Right cardiac atrium (tissue), 5 donors: ENCODE measurements at places on chromosomes 12 and 14.

GRCh38 chr12:68864604-68865003 is 56.6 kb downstream of the MDM2 start:
- DNase-seq = no peak

- no peak for DNase-seq
These were observed 332.0 kb downstream of the MED13L start for GRCh38 chr12:115945491-115945885.

GRCh38 chr14:104298458-104298857 is 160.1 kb downstream of the KIF26A start:
- peak; percentile 1 for DNase-seq

DNA sequence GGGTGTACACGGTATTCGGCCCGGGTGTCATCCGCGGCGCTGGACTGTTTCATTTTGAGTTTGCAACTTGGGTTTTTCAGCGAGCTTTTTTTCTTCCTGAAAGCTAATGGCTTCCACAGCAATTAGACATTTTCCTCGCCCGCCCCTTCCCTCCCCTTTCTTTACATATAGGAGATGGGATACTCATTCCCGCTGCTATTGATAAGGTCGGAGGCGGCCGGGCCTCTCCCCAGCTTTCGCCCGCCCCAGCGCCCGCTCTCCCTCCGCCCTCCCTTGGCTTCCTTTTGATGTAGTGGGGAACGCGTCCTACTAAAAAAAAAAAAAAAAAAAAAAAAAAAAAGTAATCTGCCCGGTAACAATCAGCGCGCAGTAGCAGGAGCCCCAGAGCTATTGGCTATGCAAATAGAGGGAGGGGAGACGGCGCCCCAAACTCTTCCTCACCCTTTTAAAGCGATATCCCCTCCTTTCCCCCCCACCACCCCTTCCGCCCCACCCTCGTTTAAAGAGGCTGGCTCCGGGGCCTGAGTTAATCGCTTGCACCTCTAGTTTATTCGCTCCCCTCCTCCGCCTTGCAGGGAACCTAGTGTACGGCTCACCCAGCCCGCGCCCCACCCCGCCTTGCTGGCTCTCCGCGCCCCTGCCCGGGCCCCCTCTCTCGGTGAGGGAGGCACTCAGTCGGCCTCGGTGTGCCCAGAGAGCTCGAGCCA is 1.7 kb upstream of the CCND2 start:
- peak; percentile 92 for DNase-seq

DNA sequence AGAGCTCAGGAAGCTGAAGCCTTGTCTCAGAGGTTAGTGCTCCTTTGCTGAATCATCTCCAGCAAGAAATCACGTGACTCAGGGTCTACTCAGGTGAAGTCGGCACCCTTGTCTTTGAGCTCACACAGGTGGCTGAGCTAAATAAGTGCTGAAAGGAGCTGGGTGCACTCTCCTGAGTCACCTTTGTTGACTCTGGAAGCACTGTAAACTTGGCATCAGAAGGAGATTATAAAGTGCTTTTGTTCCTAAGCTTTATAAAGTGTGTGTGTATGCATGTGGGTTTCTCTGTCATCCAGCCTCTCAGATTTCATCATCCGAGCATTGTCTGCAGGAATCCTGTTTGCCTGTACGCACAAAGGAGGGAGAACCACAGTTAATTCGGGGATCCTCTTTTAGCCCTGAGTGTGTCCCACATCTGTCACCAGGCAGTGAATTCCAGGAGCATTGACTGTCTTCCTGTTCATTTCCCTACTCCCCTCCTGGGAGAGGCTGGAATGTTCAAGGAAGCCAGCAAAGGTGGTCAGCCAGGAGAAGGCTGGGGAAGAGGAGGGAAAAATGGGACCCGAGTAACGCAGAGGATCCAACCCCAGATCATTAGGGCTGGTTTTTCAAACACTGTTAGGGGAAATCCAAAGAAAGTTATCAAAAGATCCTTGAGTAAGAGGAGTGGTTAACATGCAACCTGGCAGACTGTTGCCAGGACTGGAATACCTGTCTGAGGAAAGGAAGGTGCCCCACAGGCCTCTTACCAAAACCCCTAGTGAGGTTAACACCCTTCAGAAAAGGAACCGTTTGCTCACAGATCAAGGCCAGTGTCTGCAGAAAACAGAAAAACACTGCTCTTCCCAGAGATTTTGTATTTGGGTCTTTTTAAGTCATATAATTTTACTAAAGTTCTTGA is 157.5 kb upstream of the HIF1A start:
- DNase-seq = no peak

DNA sequence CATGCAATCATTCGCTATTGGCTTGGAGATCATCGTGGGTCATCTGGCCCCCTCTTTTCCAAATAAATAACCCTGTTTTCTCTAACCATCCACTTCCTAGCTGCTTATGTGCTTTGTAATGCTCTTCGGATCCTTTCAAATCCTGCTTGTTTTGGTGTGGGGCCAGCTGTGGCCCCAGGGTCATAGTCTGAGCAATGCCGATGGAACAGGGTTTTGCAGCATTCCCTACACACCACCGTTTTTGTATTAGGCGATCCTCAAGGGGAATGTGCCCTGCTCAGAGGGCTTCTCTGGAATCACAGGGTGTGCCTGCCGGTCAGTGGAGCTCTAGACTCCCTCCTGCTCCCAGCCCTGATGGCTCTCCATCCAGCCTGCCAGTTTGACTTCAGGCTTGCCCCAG is 78.1 kb upstream of the NRXN3 start:
- no peak for DNase-seq

DNA sequence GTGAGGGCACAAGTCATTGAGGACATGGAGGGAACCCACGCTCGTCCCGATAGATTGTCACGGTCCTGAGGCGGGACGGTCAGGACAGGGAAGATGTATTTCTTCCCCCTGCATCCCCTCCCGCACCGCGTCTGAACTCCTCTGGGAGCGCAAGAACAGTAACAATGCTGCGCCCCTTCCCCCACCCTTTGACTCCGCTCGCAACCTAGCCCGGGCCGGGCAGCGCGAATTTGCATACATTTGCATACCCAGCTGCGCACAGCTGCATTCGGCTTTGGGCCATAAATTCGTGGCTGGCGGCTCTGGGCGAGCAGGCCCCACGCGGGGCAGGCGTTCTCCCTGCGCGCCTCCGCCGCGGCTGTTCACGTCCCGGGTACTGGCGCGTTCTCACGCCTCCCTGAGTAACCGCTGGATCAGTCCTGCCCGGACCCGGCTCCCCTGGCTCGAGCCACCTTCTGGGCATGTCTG is 29.0 kb upstream of the SMUG1 start:
- peak; percentile 36 for DNase-seq

DNA sequence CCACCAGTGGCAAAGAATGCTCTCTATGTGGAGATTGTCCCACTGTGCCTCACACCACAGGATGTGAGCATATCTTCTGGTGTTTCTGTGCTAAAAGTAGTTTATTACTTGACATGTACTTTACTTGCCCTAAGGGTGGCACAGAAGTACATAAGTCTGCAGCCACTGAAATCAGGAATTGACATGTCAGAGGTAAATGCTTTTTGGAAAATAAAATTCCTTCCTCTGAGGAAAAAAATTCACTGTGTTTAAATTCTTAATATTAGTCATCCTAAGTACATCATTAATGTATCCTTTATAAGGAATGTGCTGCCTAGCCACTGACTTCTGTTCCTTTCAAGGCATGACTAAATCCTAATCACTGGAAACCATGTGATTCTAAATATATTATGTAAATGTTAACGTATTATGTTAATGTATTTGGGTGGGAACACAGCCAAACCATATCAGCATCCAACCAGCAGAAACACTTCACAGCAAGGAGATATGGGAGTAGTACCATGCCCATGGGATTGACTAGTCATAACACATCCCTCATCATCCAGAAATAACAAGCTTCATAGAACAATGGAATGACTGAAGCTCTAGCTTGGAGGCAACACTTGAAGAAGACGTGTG is 239.7 kb upstream of the PPFIA2 start:
- no peak for DNase-seq

GRCh38 chr12:1917172-1918070 is 1.0 kb downstream of the CACNA2D4 start:
- peak; percentile 43 for DNase-seq

GRCh38 chr12:100579844-100580243 is 6.4 kb downstream of the GAS2L3 start:
- no peak for DNase-seq

GRCh38 chr12:4293299-4293965 is 19.9 kb downstream of the CCND2 start:
- no peak for DNase-seq

- no peak for DNase-seq
These were observed 152.3 kb upstream of the EGLN3 start for GRCh38 chr14:34103176-34103575.

- DNase-seq = no peak
These were observed 362.6 kb downstream of the DAD1 start for GRCh38 chr14:22226381-22226780.

GRCh38 chr14:24964591-24964990 is 85.4 kb downstream of the STXBP6 start:
- no peak for DNase-seq

- DNase-seq = no peak
These were observed 164.5 kb upstream of the DYRK2 start for GRCh38 chr12:67483871-67484554.

GRCh38 chr12:68451261-68452077 is 119.3 kb upstream of the MDM1 start:
- DNase-seq = peak; percentile 40

DNA sequence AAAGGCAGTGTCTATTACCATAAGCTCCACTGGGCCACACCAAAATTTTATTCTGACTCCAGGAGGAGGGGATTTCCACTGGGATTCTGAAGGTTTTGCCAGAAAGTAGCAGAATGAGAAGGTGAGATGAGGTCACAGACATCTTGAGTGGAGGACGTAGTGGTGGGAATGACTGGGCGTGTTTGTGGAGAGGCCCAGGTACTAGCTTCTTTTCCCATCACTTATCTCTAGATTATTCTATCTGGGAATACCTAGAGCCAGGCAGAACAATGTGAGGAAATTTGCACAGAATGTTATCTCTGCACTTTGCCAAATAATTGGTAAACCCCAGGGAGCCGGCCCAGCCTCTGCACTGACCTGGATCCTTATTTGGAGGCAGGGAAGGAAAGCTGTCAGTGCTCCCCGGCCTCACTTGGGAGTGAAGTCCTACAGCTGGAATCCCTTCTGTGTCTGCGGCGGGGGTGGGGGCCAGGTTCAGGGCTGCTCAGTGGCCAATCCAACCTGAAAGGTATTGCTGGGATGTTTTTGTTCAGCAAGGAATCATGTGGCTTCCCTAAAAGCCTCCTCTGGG is 129.4 kb downstream of the C12orf75 start:
- peak; percentile 33 for DNase-seq
